ENCODE measurements at places on chromosomes 5 and 9. TPM values are rescaled to one million over a fixed set of nuclear protein-coding genes. Genes with fewer than 3 reads are reported as not detected.

DNA sequence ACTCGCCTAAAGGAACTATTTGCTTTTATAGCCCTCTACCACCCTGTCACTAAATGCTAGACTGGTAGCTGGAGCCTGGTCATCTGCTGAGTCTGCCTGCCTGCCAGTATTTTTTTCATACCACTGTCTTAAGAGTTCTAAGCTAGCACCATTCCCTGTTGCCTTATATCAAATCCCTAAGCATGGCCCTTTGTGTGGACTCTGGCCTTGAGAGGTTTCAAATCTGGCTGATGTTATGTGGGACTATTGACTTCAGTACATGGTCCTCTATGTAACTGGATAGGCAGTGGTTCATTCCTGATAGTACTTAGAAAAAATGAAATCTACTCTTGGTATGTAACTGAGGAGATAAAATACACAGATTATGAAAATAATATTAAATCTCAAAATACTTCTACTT lies 103.5 kb downstream of the PLCXD3 start:
- no peak for DNase-seq

GRCh38 chr9:98607152-98607551 lies 101.6 kb downstream of the GABBR2 start:
- DNase-seq = no peak

DNA sequence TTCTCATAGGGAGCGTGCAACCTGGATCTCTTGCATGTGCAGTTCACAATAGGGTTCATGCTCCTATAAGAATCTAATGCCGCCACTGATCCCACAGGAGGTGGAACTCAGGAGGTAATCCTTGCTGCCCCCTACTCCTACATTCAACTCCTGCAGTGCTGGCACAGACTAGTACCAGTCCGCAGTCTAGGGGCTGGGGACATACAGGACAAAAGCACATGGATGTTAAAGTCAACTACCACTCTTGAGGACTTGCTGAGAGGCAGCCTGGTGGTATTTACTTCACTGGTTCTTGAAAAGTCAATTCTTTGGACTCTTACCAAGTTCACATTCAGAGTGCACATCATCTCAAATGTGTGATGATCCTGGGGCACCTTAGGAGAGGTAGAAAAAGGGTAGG lies 33.0 kb downstream of the MTMR12 start:
- no peak for DNase-seq

GRCh38 chr5:89849830-89850512 lies 559.6 kb downstream of the CETN3 start:
- no peak for DNase-seq

DNA sequence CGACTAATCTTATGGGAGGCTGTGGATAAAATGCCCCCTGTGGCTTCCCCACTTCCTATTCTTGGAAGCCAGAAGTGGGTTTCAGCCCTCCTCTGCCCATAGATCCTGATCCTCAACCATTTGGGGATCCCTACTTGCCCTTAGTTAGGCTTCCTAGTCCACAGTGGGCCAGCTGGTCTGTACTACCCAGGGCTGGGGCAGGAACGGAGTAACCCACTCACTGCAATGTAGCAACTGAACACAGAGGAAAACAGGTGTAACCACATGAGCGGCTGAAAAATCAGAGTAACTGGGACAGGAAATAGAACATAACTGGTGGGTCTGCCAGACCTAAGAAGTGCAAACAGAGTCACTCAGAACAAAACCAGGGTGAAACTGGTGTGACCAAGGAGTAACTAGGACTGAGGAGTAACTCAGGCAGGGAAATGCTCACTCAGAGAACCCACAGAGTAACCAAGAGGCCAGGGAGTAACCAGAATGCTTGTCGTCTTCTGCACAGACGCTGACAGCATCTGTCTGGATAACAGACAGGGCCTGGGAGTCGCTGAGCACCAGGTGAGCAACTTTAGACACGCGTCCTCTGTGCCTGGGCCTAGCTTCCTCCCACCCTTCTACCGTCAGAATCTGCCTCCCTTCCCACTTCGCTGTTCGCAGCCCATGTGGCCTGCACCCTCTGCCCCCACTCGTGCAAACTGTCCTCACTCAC lies 1.0 kb downstream of the AQP3 start:
- no peak for DNase-seq

GRCh38 chr5:81817086-81817485 lies 66.2 kb upstream of the SSBP2 start:
- DNase-seq = no peak

DNA sequence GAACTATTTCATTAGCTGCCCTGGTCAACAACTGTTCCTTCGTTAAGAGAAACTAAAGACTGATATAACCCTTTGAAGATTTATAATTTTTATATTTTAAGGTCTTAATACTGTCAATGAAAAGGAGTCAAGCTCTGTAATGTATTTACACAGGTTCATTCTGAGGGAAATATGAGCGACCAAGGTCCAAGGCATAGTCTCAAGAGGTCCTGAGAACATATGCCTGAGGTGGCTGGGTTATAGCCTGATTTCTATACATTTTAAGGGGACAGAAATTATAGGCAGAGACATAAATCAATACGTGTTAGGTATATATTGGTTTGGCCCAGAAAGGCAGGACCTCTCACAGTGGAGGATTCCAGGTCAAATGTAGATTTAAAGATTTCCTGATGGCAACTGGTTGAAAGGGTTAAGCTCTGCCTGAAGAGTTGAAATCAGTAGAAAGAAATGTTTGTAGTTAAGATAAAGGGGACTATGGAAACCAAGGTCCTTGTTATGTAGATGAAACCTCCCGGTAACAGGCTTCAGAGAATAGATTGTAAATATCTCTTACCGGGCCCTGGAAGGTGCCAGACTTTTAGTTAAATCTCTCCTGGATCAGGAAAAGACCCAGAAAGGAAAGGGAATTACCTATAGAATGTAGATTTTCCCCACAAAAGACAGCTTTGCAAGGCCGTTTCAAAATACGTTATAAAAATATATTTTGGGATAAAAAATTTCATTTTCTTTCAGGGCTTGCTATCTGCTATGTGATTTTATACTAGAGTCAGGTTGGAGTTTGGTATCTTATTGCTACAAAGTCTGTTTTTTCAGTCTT lies 107.3 kb upstream of the PRLR start:
- DNase-seq = no peak

GRCh38 chr9:78778861-78779374 lies 482.0 kb downstream of the PSAT1 start:
- no peak for DNase-seq

DNA sequence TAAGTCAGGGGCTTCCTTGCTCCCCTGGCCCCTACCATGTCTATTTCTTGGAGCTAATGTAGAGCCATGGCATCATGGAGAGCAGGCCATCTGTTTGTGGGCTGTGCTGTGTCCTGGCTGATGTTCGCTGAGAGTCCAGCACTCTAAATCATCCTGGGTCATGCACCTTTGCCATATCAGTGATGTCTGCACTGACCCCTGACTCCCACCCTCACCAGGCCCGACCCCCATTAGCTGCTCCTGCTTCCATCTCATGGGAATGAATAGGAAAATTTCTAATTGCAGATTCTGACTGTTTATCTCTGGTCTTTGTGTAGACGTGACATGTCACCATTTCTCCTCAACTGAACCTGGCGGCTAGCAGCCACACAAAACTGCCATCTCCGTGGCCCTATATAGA lies 236.9 kb downstream of the NSG2 start:
- DNase-seq = no peak

DNA sequence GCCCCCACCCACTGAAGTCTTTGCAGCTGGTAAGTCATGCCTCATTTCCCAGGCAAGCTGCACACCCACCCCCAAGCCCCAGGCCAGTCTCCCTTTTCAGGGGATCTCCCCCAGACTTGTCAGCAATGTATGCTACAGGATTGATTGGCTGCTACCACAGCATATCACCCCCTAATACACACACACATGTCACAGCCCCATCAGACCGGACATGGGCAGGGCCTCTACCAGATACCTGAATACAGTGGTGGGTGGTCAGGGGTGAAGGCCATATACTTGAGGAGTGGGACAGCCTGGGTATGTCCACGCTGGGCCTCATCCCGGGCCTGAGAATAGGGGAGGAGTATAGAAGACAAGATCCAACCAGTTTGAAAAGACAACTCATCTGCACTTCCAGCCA lies 63.4 kb upstream of the ARAP3 start:
- no peak for DNase-seq

DNA sequence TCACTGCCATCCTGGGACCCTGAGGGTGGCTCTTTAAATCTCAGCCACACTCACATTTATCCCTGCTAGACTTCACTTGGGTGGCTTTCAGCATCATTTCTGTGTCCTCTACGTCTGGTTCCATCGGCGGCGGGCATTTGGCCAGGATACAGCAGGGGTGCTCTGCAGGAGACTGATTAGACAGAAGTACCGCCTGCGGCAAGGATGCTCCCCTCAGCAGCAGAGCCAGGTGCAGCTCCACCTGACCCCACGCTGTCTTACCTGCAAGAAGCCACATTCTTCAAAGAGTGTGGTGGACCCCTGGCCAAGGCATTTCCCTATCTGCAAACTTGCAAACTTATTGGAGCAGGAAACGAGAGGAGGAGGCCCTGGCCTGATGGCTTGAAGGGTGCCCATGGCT lies 309.8 kb upstream of the IRX4 start:
- DNase-seq = no peak

GRCh38 chr5:159286420-159287035 lies 23.4 kb downstream of the UBLCP1 start:
- DNase-seq = no peak

DNA sequence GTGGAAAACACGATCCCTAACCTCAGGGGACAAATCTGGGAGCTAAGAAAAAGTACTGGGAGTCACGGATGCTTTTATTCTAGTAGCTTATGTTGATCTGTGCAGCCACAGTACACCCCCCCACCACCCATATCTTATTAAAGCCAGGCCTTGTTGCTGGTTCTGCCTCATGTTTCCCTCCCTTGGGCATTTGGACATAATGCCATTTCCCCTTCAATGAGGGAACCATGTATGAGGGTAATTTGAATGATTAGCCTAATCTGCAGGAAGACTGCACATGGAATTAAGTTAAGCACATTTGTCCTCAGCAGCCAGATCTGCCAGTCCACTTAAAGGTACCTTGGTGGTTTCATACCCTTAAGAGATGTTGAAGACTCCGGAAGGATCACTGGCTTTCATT lies 102.0 kb downstream of the ARHGAP26 start:
- no peak for DNase-seq

DNA sequence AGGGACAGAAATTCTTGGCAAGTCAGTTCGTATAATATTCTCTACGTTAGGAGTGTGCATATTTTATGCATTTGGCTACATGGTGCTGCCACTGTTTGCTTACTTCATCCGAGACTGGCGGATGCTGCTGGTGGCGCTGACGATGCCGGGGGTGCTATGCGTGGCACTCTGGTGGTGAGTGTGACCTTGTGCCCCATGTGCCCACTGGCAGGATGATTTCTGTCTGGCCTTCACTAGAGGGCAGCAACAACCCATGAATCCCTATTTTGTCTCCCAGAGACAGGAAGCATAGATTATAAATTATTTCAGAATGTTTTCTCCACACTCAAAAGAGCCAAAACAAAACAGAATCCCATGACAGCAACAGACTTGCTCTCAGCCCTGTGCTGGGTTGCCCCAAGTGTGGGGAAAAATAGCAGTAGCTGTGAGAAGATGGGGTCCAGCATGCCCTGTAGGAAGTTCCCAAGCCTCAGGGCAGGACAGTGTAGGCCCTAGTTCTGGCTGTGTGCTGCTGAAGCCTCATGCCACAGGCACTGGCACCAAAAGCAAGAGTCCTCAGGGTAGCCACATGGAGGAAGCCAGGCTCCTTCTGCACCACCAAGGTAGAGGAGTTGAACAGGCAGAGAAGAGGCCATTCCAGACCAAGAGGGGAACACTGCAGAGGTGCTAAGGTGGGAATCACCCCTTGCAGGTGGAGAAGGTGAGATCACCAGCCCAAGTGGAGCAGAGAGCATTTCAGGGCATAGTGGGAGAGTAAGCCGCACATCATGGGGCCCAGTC lies 16.0 kb downstream of the SLC22A5 start:
- peak; percentile 57 for DNase-seq

DNA sequence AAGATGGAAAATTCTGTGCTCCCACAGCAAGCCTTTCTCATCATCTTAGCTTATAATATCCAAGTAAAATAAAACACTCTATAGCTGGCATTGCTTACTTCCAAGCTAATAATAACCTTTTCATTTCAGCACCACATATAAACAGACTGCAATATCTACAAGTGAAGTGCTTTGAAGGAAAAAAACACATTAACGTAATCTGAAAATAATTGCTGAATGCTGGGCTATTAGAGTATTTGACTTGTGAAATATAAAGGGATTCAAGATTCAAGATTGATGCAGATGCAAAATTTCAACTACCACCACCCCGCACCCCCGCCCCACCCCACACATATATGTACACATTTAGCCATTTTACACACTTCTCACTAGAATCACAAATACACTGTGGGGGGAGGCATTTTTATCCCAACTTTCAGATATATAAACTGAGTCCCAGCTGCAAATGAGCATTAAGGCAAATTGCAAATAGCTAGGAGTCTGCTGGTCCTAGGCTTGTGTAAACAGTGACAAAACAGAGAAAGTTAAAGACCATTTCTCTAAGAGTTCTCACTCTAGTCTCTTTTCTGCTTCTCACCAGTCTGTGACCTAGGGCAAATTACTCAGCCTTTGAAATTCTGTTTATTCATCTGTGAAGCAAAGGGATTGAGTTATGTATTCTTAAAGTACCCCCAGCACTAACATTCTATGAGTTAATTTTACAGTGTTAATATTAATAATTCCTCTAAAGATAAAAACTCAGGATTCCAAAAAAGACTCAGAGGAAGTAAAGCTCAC lies 489.4 kb downstream of the PRELID2 start:
- DNase-seq = no peak

DNA sequence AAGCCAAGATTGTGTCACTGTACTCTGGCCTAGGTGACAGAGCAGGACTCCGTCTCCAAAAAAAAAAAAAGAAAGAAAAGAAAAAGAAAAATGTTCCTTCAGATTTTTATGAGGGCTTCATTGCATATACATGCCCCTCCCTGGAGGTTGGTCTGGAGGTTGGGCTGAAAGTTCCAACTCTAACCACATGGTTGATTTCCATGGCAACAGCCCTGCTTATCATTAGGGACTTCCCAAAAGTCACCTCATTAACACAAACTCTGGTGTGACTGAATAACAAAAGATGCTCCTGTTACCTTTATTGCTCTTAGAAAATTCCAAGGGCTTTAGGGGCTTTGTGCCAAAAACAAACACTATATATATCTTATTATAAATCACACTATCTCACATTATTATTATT lies 113.8 kb downstream of the TMC1 start:
- DNase-seq = no peak

SGCD gene
- total RNA-seq = 76.0 TPM

CATSPER3 gene
- total RNA-seq = 0.98 TPM

DPYSL3 gene
- total RNA-seq = 13.7 TPM

RETREG1 gene
- total RNA-seq = 173 TPM

BAAT gene
- not detected for total RNA-seq

ZNF883 gene
- total RNA-seq = 1.5 TPM

GABRG2 gene
- total RNA-seq = not detected

SPINK13 gene
- not detected for total RNA-seq

PCDHAC1 gene
- 0.16 TPM for total RNA-seq

NUTM2F gene
- not detected for total RNA-seq

Data from heart left ventricle (tissue), 16 donors.